NCI-H1436 treated with DMSO at 0.1 percent for 48 hours (cell line): ENCODE measurements at places on chromosomes 2 and 18.

DNA sequence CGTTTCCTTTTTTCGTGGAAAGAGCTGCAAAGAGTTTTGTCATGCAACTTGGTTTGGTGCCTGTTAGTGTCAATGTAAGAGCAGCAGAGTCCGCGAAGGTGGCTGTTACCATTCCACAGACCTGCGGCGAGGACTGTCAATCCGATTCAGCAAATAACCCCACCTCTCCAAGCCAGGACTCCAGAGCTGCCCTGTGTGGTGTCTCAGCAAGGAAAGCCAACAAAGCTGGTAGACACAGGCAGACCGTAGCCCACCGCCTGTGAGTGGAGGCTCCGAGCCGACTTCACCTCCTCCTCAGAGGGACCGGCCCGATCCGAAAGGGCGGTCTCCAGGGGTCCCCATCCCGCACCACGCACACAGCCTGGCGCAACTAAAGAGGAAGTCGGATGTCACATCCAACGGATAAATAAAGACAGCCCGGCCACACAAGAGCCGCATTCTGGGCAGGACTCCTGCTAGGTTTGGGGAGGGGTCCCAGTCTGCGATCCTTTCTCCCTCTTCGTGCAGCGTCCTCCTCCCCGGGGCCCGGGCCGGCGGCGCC is 819 bp downstream of the ANKRD44 start:
- no peak for DNase-seq

GRCh38 chr2:29206941-29207340 is 91.7 kb downstream of the CLIP4 start:
- no peak for DNase-seq

DNA sequence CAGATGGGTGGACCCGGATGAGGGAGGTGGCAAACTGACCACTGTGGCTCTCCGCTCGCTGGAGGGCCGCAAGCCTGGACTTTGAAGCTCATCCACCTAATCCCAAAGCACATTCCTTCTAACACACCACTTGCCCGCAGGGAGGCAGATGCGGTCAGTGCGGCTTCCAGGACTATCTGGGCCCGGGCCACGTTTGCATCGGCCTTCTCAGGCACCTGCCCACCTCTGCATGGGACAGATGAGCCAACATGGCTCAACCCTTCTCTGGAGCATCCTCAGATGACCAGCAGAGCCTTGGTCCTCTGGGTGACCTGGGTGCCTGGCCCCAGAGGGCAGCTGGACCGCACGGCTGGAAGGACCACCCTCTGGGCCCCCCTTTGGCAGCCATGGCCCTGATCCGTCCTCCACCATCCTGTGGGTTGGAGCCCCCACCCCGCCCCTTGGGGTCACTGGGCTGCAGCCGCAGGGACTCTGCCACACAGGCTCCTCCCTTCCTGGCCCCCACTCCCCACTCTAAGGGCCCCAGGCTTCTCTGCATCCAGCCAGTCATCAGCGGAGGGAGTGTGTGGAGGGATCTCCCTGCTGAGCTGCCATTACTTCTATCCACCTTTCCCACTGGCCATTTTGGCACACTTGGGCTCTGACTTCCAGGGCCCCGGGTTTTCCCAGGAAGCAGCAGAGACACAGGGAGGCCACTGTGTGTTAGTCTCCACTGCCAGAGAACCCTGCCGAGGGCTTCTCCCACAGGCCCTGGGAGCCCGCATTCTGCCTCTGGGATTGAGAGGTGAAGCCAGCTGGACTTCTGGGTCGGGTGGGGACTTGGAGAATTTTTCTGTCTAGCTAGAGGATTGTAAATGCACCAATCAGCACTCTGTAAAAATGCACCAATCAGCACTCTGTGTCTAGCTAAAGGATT is 12.3 kb downstream of the HDAC4 start:
- no peak for DNase-seq

DNA sequence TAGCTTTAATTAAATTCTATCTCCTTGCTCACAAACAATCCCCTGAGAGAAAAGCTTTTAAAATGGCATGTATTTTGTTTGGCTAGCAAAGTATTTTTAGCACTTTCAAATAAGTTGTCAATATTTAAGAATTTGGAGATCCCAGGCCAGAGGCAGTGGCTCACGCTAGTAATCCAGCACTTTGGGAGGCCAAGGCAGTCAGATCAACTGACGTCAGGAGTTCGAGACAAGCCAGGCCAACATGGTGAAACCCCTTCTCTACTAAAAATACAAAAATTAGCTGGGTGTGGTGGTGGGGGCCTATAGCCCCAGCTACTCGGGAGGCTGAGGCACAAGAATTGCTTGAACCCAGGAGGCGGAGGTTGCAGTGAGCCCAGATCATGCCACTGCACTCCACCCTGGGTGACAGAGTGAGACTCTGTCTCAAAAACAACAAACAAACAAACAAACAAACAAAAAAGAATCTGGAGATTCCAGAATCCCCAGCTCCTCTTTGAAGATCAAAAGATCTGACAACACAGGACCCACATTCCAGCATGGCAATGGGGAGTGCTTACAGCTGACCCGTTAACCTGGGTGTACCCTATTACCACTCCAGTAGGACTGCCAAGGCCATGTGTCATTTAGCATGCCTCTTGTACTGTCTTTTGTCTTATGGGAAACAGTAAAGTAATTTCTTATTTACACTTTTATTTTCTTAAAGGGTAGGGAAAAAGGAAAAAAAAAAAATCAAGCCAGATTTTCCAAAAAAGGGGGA is 21.9 kb downstream of the SLC40A1 start:
- no peak for DNase-seq

DNA sequence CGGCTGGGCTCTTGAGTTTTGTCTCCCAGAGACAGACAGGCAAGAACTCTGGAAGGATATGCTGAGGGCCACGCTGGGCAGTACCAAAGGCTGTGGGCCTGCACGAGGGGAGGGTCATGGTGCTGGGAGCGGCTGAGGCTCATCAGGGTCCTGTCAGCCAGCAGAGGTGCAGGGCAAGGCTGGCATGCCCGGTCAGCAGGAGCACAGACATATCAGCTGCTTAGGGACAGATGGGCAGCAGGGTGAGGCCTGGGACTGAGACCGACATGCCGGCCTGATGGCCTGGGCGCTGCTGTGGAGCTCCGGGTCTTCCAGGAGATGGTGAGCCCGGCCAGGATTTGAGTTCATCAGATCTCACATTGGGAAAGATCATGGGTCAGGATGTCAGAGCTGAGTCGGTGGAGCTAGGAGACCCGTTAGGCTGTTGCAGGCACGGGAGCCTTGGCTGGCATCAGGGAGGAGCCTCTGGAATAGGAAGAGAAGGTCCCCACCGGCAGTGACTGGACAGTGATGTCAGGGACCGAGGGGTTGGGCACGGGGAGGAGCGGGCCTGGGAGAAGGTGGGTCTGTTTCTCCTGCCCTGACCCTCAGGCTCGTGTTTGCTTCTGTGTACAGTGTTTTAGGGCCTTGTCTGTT is 18.8 kb downstream of the CNDP2 start:
- no peak for DNase-seq

DNA sequence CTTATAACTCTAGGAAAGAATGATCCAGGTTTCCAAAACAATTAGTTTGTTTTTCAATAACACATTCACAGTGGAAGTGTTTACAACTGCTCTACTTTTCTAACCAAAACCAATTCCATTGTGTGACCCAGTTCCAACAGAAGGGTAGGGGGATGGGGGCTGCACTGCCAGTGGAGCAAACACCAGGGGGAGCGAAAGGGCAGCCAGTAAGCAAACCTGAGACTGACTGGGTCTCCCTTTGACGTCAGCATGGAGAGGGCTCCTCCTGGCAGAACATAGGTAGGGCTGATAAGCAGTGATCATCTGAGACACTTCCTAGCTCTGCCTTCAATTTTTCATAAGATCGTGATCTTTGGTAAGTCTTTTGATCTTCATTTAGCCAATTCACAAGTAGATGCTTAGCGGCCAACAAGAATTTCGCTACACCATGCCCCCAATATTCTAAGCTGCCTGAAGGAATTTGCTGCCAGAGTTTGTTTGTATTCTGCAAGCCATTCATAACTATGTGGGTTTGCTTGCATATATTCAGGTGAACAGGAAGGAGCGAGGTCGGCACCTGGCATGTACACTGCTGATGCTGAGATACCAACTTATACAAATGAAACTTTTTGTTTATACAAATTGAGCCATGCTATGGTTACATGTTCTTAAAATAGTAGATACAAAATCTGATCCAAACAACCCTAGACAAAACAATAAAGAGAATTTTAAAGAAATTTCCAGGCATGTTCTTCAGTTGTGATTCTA is 45.9 kb downstream of the ST6GAL2 start:
- DNase-seq = peak; percentile 30
